OCI-M1 (cell line): ENCODE measurements at places on chromosomes 6 and 20.

DNA sequence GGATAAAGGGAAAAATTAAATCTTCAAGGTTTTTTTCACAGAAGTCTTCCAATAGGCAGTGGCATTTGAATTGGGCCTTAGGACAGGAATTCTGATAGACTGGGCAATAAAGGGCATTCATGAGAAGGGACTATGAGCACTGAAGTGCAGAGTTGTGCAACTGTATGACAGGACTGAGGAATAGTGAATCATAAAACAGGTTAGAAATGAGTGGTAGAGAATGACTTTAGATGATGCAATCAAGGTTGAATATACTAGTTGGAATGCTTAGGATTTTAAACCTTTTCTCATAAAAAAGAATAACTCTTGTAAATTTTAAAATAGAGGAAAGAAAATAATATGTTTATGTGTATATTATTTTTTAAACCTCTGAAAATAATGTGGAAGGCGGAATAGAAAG, 944.7 kb downstream of the PHF3 start:
- DNase-seq: no peak

GRCh38 chr6:11021714-11022113, 22.4 kb downstream of the ELOVL2 start:
- DNase-seq: no peak

DNA sequence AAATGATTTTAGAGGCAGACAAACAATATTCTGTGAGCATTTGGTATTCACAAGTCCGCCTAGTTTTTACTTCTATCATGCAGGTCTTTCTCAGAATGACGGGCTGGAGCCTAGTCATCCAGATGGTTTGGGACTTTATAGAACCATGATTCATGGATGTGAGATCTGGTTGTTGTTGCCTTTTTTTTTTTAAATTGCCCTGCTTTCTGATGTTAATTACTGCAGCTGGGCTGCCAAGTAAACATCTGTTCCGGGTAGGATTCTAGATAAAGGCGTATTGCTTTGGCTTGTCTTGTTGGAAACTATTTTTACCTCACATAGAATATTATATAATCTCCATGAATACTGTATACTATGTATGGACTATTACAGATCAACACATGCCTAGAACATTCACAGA, 58.1 kb downstream of the RNF217 start:
- no peak for DNase-seq

- DNase-seq: no peak
Measured at GRCh38 chr6:124356276-124356810, 552.7 kb downstream of the NKAIN2 start.

DNA sequence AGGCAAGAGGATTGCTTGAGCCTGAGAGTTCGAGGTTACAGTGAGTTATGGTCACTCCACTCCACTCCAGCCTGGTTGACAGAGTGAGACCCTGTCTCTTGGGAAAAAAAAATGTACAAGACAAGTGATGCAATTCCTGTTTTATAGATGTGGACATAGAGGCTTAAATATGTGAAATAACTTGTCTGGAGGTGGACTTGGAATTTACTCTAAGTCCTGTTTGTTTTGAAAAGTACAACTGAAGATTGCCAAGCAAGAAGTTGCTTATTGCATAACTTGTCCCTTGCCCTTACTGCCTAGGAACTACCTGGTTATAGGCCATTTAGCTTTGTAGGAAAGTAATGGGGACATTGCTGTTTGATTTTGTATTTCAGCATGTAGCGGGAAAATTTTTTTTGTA, 26.0 kb upstream of the ADIG start:
- DNase-seq: no peak

DNA sequence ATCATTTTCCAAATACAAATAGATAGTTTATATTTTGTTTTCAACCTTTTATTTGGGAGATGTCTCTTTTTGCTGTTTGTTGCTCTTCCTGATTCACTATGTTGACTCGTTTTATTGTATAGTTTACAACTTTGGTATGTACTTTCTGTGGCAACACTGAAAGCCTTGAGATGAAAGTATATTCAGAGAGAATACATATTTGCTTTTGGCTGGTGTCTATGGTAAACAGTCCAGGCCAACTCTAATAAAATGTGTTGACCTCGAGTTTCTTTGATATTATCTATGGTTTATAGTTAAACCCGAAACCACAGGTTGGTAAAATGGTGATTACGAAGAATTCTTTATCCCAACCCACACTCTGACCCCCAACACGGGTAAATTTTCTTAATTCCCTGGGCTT, 919.6 kb upstream of the MAP3K7 start:
- DNase-seq: no peak
